ENCODE measurements at places on chromosomes 7 and 10.

- DNase-seq = no peak
Observed at GRCh38 chr7:117791877-117792780, 81.1 kb downstream of the CTTNBP2 start.

- DNase-seq = no peak
Observed at GRCh38 chr10:1183033-1183396, 126.8 kb downstream of the WDR37 start.

- DNase-seq = no peak
Observed at GRCh38 chr7:130065500-130066152, 4.7 kb upstream of the KLHDC10 start.

DNA sequence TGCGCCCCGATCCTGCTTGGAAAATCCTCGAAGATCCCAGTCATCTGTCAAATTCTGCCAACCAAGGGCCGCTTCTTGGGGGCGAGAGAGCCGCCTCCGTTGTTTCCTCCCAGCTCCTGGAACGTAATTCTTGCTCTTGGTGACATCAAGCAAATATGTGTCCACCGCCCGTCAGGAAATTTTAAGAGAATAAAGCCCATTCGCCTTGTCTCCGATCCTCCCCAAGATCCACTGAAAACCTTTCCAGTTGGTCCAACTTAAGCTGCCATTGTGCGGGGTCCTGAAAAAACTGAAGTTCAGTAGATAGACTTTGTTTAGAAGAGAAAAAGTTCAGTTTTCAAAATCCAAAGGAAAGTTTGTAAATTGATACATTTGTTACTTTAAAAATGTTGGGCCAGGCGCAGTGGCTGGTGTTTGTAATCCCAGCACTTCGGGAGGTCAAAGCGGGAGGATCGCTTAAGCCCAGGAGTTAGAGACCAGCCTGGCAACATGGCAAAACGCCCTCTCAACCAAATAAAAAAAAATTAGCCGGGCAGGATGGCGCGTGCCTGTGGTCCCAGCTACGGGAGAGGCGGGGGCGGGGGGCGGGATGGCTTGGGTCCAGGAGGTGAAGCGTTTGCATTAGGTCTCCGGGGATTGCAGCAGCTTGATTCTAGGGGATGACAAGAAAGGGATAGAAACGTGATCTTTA lies 1.0 kb upstream of the ZNF800 start:
- DNase-seq = no peak

DNA sequence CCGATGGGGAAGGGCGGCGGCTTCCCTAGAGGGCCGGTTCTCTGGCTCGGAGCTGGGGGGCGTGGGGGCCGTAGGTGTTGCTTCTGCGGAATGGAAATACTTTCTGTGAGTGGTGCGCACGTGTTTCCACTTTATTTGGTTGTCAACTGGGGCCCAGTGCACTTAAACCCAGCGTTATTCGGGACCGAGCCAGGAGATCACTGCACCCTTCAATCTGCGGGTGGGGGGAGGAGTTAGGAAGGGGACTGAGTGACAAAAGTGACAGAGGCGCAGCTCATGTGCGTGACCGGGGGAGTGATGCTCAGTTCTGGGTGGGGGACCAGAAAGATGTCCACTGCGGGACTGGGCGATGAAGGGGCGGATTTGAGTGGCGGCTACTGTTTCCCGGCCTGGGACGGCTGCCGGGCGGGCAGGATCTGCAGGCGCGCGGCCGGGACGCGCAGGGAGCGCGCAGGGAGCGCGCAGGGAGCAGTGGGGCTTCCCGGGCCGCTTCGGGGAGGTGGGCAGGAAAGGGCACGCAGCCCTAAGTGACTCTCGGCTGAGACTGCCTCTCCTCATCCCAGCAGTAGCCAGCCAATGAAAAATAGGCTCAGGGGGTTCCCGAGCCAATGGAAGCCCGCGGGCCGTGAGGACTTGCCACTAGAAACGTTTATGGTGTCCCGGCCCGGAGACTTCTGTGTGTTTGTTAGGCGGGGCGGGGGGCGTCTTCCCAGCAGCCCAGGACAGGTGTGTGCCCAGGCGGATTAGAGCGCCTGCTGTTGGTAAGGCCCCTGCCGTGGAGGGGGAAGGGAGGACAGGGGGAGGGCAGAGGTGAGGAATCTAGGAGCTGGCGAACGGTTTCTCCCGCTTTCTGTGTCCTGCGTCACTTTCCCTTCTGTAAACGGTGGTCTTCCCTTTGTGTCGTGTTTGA lies 54.3 kb upstream of the KDM7A start:
- DNase-seq = peak; percentile 30

DNA sequence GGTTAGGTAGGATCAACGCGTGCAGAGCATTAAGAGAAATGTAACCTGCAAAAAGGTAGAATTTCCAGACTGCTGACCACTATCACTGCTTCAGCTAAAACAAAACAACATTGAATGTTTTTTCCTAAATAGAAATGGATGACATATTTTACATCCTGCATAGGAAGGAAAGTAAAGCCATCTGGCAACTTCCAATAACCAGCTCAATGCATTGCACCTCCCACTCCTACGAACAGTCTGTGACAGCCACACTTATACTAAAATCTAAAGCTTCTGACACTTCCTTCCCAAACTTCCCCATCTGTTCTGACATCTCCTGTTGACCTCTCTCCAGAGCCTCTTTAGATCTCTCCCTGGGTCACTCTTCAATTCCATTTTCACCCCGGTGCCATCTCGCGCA lies 47.1 kb downstream of the NRCAM start:
- no peak for DNase-seq

- DNase-seq = no peak
Observed at GRCh38 chr7:976901-977325, 1.6 kb upstream of the COX19 start.

- no peak for DNase-seq
Observed at GRCh38 chr7:2651847-2652735, 20.3 kb downstream of the TTYH3 start.

GRCh38 chr10:128361487-128361886 lies 235.3 kb upstream of the MKI67 start:
- no peak for DNase-seq

- DNase-seq = no peak
Observed at GRCh38 chr7:29562307-29562706, 1.3 kb upstream of the PRR15 start.

DNA sequence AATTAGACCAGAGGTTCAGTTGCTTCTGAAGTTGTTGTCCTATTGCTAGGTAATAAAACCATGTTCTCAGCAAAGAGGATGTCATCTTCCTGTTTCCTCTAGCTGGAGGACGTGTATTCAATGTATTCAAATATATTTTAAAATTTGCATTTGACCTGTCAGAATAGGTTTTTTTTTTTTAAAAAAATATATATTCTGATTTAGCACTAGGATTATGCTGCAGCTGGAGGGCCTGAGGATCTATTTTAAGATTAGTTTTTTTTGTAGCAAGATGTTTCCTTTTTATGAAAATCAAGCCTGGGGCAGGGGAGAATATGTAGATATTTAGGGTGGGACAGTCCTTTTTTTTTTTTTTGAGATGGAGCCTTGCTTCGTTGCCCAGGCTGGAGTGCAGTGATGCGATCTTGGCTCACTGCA lies 337.0 kb downstream of the FRMD4A start:
- no peak for DNase-seq

GRCh38 chr7:142913566-142913965 lies 20.0 kb downstream of the TRPV5 start:
- DNase-seq = no peak

GRCh38 chr7:113521468-113521867 lies 397.3 kb downstream of the PPP1R3A start:
- no peak for DNase-seq

DNA sequence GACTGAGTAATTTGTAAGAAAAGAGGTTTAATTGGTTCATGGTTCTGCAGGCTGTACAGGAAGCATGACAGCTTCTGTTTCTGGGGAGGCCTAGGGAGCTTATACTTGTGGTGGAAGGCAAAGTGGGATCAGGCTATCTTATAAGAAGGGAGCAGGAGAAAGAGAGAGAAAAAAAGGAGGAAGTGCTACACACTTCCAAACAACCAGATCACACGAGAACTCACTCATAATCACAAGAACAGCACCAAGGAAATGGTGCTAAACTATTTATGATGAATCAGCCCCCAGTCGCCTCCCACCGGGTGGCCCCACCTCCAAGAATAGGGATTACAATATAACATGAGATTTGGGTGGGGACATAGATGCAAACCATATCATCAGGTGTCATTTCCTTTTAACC lies 89.1 kb upstream of the KCNMA1 start:
- DNase-seq = no peak

GRCh38 chr7:33842150-33842549 lies 63.2 kb upstream of the BMPER start:
- DNase-seq = no peak

GRCh38 chr10:87658321-87658795 lies 1.3 kb upstream of the PAPSS2 start:
- DNase-seq = no peak

- DNase-seq = no peak
Observed at GRCh38 chr7:2263176-2263575, 21.1 kb downstream of the NUDT1 start.

- no peak for DNase-seq
Observed at GRCh38 chr7:95471071-95471470, 14.7 kb upstream of the ASB4 start.

- no peak for DNase-seq
Observed at GRCh38 chr7:91356915-91357314, 92.7 kb downstream of the FZD1 start.

GRCh38 chr7:131047651-131048304 lies 279.9 kb upstream of the MKLN1 start:
- DNase-seq = no peak

GRCh38 chr10:6018422-6018821 lies 41.1 kb upstream of the IL15RA start:
- DNase-seq = no peak

GRCh38 chr7:107267138-107267537 lies 98.3 kb downstream of the HBP1 start:
- no peak for DNase-seq

- no peak for DNase-seq
Observed at GRCh38 chr7:70727861-70728260, 404.1 kb upstream of the GALNT17 start.

GRCh38 chr7:143901332-143901667 lies 676 bp downstream of the TCAF1 start:
- no peak for DNase-seq

GRCh38 chr10:14602807-14603533 lies 171.7 kb downstream of the FAM107B start:
- DNase-seq = no peak
